Hematopoietic multipotent progenitor cell treated with erythropoietin and hydrocortisone succinate and interleukin-3 and kit ligand, for 4 days (in vitro differentiated cells): ENCODE measurements at places on chromosomes 4 and X.

DNA sequence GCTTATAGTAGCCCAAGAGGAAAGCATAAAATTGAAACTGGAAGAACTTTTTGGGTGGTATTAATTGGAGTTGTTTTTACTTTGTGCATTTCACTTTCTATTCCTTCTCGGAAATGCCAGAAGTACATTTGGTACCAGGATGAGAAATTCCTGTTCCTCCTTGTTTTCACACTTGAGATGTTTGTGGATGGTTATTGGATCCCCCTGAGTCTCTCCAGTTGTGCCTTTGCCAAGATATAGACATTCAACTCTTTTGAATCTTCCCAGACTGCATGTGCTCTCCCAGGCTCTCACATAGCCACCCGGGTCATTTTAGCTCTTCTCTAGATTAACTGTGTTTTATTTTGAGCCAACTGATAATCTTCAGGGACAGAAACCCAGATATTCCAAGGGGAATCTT is 120.5 kb downstream of the AFF1 start:
- no peak for DNase-seq

DNA sequence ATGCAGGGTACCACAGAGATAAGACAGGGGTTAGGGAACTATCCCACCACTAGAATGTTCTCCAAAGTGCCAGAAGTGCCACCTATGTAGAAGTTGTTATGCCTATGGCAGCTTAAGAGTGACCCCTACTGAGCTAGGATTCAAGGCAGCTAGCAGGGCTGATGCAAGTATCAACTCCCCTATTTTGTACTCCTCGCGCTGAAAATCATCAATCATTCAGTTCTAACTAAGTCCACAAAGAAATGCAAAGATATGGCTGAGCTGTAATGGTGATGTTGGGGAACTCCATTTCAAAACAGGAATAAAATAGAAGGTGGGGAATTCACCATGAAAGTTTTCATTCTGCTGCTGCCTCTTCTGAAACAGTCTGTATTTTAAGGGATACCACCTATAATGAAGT is 13.8 kb downstream of the ACSL4 start:
- DNase-seq: no peak

- DNase-seq: no peak
Observed at GRCh38 chrX:121456315-121456714, 408.9 kb downstream of the GLUD2 start.

GRCh38 chr4:48134081-48134480 is at the start of gene TXK:
Gene TXK (minus strand): TSS chr4:48134250. CDS start chr4:48134170, 80 bp downstream.
- no peak for DNase-seq

GRCh38 chr4:34464196-34464595 is 1780.1 kb downstream of the ARAP2 start:
- DNase-seq: no peak

DNA sequence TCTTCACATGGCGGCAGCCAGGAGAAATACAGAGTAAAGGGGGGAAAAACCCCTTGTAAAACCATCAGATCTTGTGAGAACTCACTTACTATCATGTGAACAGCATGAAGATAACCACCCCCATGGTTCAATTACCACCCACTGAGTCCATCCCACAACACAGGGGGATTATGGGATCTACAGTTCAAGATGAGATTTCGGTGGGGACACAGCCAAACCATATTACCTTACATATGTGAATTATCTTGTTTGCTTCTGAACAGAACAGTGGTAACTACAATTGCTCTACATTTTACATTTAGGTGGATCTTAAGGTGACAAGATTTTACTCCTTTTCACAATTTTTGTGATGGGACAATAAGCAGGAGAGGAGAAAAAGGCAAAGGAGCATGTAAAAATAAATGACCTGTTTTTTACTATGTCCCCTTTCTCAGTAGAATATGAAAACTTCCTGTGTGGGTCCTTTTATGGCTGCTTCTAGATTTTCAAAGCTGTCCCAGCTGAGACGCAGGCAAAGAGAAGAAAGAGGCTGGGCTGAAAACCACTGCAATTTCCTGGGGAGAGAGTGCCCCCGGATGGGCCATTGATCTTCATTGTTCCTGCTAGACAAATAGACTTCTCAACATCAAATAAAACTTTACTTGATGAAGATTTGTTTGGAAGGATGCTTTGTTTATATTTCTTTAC is 45.9 kb upstream of the PGM2 start:
- DNase-seq: peak; percentile 74

- DNase-seq: peak; percentile 52
Observed at GRCh38 chrX:10769195-10769594, 148.8 kb upstream of the MID1 start.

DNA sequence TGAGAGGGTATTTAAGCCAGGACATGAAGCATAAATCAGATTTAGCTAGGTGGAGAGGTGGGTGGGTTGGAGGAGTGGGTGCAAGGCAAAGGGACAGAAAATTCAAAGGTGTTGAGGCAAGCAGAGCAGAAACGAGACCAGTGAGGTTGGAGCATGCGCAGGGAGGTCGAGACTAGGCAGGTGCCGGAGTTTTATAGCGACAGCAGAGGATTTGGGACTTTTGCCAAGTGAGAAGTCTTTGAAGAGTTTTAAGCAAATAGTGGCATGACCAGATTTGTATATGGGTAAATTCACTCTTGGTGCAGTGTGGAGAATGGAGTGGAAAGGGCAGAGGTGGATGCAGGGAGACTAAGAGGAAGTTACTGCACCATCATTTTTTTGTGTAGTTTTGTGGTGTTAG is 107.0 kb upstream of the TLR2 start:
- no peak for DNase-seq

- peak; percentile 0 for DNase-seq
Observed at GRCh38 chrX:95629737-95630136, 1054.9 kb upstream of the DIAPH2 start.

DNA sequence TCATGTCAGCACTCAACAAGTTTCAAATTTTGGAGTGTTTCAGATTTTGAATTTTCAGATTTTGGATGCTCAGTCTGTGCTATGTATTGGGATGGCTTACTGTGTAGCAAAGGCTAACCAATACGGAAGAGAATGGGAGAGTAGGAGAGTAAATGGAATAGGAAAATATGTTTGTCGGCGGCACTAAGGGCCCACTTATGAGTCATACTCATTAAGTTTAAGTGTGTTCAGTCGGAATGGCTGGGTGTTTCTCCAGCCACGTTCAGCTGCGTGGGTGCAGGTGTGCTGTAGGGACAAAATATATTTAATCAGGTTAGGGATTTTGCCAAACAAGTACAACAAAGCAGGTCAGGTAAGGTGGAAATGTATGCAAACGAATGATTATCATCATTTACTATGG is 13.6 kb downstream of the FTHL17 start:
- no peak for DNase-seq

DNA sequence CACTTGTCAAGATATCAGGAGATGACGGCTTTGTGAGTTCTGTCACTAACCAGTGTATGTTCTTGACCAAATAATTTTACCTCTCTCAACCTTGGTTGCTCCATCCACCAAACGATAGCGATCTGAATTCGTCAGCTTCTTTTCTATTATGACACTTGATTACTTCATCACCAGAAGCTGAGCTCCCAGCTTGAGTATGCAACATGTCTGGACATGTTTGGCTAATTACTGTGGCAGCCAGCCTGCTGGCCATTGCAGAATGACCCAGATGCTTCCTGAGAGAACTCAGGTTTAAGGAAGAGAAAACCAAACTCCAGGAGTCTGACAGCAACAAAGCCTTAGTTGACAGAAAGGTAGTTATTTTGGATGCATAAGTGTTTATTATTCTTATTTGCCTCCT is 46.4 kb upstream of the PARM1 start:
- DNase-seq: no peak

DNA sequence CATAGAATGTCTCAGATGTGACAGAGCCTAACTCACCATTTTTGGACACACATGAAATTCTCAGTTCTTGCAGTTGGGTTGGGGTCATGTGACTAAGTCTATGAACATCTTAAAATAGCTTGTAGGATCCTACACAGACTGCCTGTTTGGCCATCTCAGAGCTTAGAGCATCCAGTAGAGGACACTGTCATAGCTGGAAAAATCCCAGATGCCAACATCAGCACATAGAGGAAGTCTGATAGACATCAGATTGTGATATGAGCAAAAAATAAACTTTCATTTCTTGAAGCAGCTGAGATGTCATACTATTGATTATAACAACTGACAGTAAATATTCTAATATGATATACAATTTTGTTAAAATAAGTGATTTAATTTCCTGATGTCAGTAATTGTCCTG is 207.1 kb downstream of the TRAM1L1 start:
- no peak for DNase-seq

- no peak for DNase-seq
Observed at GRCh38 chr4:109266891-109267290, 35.6 kb downstream of the COL25A1 start.

GRCh38 chrX:45619290-45619689 is 418.6 kb upstream of the DIPK2B start:
- no peak for DNase-seq

- DNase-seq: no peak
Observed at GRCh38 chr4:46820154-46820553, 88.9 kb downstream of the COX7B2 start.

DNA sequence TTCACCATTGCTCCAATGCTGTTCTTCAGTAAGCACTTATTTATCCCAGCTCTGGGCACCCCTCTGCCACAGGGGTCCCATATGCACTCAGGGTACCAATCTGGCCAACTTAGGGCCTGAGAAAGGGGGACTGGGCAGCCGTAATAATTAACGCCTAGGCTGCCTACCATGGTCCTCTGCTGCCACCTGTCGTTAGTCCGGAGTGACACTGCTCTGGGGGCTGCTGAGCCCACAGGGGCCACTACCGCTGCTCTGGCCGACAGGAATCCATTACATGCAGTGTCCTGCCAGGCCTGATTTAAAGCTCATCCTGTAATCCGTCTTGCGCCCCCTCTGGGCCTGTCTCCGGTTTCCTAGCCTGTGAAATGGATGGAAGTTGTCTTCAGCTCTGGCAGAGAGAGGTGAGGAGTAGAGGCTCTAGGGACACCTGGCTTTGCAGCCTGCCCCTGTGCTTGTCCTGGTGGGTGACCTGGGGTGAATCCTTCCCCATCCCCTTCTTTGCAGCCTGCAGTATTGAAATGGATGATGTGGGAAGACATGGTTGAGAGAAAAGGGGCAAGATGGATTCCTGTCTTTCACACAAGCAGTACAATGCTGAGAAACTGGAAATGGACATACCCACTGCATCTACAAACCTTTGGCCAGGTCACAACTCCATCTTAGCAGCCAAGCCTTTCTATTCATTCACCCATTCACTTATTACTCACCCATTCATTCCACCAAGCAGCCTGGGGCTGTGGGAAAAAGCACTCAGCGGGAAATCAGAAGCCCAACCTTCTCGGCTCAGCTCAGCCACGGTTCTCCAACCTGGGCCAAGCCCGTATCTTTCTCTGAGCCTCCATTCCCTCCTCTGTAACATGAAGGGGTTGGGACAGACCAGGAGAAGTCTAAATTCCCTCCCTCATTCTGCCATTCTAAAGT is 116.3 kb upstream of the NALF2 start:
- peak; percentile 59 for DNase-seq

DNA sequence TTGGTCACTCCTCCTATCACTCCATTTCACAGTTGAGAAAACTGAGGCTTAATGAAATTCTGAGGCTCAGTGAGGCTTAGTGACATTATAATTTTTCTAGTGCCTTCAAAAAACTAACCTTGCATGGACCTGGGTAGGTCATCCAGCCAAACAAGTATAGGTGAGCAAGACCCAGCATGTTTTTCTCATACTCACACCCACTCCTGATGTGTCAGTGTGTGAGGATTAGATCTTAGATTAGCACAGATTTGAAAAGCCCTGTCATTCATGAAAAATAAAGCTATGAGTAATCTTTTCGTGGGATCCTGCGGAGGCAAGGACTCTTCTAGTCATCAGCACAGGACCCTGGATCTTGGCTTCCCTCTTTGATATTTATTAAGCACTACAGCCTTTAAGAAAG is 146.7 kb downstream of the CHIC2 start:
- DNase-seq: no peak

- no peak for DNase-seq
Observed at GRCh38 chr4:153520227-153520626, 54.1 kb downstream of the TMEM131L start.

GRCh38 chr4:15270201-15270600 is 157.6 kb upstream of the C1QTNF7 start:
- DNase-seq: no peak

DNA sequence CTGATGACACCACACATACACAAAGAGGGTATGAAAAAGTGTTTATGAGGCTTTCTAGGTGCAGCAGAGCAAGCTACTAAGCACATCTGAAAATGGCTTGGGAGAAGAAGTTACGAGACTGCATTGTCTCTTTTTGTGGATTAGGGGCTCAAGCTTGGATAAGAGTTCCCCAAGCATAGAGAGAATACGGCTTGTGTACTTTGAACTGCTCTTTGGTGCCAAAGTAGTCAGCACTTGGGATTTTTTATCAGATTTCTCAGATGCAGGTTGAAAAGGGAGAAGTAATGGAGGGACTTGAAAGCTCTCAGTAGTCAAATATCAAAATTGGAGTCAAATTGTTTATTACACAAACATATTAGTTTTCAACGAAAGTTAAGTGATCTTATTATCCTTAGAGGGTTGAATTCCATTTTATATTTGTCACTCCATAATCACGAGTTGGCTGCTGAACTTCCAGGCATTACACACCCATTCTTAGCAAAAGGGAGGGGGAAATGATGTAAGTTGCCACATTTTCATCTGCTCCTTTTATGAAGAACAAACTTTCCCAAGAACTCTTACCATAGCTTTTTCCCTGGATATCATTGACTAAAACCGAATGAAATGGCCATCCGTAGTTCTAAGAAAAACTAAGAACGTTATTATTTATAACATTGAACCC is 1904.9 kb downstream of the PCDH7 start:
- no peak for DNase-seq

- DNase-seq: peak; percentile 10
Observed at GRCh38 chr4:148375584-148375983, 66.6 kb downstream of the NR3C2 start.

- DNase-seq: peak; percentile 78
Observed at GRCh38 chr4:55947912-55948725, 626 bp upstream of the CEP135 start.

GRCh38 chrX:148947399-148947975 is 447.1 kb downstream of the AFF2 start:
- peak; percentile 68 for DNase-seq

DNA sequence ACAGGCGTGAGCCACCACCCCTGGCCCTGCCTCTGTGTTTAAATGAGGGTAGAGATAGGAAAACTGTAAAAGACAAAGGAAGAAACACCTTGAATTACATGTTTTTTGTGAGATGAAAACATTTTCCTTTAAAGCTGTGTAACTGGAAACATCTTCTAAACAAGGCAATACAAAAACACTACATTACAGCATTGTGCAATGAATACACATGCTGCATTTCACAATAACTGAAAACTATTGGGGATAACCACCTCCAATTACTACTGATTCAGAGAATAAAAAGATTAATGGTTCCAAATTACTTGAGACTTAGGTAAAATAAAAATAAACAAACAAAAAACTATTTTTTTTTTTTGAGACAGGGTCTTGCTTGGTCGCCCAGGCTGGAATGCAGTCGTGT is 7.6 kb upstream of the OGT start:
- DNase-seq: no peak
